ENCODE measurements at places on chromosomes 3 and 15.

DNA sequence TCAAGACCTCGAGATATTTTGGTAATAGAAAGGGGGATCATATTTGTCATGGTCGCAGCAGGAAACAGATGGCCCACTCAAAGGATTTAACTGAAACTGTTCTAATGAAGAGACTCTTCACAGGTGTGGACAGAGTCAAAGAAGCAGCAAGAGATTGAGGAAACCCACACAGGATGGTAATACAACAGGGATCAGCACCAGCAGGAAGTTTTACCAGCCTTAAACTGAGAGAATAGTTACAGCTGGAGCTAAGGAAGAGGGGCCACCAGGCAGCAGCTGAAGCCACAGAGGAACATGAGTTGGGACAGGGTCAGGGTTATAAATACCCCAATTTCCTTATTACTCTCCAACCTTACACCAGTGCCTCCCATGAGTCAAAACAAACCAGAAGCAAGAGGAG, 131.8 kb upstream of the UBE2E2 start:
- DNase-seq: no peak

DNA sequence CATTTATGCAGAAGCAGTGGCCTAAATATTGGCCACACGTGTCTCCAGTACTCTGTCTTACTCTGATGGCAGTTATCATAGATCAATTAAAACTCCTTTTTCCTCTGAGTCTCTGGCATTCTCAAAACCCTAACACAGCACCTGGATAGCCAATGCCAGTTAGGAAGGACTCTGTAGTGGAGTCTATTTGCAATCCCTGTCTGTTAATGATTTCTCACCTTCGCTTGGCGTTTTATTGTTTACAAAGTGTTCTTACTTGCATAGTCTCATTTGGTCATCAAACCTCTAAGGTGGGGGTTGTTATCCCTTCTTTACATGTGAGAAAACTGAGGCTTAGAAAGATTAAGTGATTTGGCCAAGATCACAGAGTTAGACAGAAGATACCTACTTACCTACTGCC, 258.8 kb downstream of the IL5RA start:
- DNase-seq: no peak

DNA sequence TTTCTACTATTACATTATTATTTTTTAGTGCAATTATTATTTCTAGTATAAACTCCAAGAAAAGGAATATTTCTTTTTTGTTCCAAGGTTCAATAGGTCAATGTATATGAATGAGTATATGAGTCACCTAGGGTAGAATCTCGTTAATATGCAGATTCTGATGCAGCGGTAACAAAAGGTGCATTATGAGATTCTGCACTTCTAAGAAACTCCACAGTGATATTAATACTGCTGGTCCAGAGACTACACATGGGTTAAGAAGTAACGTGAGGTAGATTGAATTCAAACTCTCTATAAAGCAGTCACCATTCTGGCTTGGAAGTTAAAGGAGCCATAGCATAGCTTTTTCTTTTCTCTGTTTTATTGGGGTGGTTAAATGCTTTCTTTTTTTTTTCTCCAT, 596.2 kb upstream of the TBL1XR1 start:
- no peak for DNase-seq

DNA sequence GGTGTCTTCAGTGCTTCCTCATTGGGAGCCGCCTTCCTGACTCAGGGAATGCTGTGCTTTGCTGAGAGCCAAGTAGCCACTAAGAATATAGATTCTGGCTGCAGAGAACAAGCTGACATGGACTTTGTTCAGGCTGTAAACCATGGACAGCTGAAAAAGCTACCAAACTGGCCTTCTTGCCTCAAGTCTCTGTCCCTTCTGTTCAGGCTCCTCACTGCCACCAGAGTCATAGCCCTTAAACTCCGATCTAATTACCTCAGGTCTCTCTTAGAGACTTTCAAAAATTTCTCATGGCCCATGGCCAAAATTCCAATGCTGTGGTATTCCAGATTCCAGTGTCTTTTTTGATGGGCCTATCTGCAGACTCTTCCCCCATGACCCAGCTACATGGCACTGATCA, 19.4 kb upstream of the PTX3 start:
- no peak for DNase-seq

DNA sequence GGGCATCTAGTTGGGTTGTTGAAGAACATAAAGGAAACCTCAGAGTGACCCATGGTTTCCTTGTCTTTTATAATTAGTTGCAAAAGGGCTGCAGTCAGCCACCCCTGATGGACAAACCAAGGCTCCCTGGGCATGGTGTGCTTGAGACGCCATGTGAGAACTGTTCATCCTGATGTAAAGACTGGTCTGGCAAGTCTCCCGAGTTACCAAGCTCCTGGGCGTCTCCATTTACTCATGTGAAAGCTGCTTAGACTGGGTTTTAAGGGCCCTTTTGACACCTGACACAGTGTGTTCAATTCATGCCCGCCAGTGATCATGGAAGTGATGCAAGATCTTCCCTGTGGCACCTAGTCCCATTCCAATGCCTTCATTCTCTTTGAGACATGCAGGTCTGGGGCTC, 49.4 kb downstream of the GRK7 start:
- DNase-seq: no peak
